Stimulated activated CD4-positive, alpha-beta T cell treated with anti-CD3 and anti-CD28 coated beads, Interleukin-12 subunit alpha, Interleukin-12 subunit beta, amount 100 ng/mL, for 4 hours (primary cell): ENCODE measurements at places on chromosomes 5 and 9.
A peak's percentile ranks its signal among the peaks of the same experiment; 100 is the strongest.

DNA sequence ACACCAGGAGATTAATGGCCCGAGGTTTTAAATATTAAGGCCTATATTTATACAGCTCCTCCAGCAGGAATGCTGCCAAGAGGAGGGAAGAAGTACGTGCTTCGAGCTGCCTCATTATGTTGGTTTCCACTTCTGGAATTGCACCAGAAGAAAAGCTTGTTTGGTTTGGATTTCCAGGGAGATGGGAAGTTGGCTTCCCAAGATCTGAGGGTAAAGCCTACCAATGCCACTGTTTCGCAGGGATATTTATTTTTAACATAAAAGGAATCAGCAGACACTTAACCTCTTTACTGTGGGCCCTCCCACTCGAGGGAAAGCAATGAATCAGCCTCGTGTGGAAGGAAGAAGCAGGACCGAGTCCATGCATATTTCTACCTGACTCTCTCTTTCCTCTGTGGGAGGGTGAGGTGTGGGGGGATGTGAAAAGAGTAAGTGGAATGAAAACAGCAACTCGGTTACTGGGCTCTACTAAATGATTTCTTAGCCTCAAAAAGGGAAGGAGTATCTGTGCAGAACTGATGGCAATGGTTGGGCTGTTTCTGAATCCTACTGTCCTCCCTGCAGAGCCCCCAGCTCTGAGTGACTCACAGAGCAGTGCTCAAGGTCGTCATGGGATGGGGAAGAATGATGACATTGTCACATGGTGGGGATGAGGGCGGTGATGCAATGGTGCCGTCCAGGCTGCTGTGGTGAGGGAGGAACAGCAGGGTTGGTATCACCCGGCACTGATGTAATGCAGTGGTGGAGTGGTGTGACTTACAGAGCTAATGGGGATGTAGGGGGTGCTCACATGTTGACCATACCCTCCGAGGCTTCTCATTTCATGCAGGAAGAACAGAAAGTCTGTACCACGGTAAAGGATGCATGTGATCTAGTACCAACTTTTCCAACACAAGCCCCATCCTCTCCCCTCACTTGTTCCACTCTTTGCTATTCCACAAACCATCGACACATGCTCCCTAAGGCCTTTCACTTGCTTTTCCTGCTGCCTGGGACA lies 215.0 kb upstream of the PANK3 start:
- no peak for DNase-seq

- no peak for DNase-seq
Observed at GRCh38 chr9:35845824-35846771, 17.1 kb downstream of the TMEM8B start.

DNA sequence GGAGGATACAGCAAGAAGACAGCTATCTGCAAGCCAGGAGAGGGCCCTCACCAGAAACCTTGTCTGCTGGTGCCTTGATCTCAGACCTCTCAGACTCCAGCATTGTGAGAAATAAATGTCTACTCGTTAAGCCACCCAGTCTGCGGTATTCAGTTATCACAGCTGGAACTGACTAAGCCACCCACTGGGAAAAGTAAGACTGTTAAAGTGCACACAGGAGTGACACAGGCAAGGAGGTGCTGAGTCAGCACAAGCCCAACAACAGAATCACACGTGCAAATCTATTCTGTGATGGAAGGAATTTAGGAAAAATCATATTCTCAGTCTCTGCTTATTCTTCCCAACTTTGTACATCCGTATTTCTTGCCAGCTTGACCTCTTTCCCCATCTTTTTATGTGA lies 200.0 kb downstream of the NR2F1-AS1 start:
- no peak for DNase-seq

DNA sequence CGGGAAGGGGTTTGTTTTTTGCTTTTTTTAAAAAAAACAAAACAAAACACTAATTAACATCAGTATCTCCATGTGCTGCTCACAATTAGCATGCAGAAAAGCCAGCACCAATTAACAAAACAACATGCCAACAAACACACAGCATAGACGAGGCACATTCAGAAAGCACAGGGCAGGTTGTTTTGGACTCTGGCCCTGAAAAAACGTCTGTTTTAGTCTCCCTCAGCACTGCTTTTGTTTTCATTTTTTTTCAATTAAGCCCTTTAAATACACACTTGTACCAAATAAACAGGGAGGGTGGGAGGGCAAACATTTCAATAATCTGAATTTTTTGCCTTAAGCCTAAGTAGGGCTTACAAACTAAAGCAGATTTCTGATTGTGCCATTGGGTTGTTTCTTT lies 309.6 kb downstream of the DTWD2 start:
- no peak for DNase-seq

DNA sequence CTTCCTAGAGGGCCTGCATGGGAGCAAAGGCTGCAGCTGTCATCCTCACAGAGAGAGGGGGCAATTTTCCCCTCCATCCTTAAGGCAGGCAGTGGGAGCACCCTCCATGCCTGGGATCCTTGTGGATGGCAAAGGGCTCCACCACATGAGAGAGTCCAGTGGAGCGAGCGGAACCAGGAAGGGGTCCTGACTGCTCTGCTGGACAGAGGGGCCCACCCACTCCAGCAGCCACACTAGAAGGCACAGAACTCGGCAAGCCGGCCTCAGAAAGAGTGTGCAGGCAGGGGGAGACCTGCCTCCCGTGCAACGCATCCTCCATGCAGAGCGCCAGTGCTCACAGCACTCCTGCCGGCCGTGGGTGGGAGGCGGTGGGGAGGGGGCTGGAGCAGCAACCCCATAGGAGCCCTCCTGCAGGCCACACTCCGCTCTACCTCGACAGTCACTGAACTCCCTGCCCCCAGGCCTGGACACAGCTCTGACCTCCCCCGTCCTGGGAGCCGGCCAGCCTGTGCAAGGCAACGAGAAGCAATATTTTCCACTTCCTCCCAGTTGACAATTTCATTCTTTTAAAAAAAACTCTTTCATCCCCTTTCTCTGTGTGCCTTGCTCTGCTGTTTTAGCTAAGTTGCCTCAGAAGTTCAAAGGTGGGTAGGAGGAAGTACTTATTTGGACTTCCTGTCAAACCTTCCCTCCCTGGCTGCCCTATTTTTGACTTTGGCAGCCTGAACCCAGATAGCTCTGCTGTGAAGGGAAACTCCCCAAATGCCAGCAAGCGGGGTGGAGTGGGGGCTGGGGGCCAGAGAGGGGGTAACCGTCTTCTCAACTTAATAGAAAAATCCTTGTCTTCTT lies 5.3 kb upstream of the LCP2 start:
- DNase-seq: peak; percentile 49

- DNase-seq: no peak
Observed at GRCh38 chr9:98913705-98914104, 30.0 kb upstream of the COL15A1 start.

GRCh38 chr9:100379862-100380261 lies 27.1 kb upstream of the TEX10 start:
- DNase-seq: no peak

DNA sequence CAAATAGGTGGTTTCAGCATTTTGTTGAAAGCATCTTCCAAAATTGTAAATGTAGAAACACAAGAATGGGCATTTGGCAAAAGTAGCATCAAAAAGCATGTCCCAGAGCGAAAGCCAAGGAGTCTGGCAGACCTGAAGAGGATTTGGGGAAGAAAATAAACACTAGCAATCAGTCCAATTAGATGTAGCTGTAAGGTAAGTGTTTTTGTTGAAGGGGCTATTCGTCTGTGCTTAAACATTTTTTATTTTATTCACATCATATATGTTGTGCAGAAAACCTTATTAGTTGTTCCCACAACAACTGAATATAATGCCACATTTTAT lies 954.1 kb upstream of the COX7C start:
- DNase-seq: no peak

GRCh38 chr9:113349066-113349444 lies 286 bp upstream of the BSPRY start:
- DNase-seq: no peak

GRCh38 chr5:14534773-14535172 lies 46.8 kb upstream of the OTULINL start:
- no peak for DNase-seq

DNA sequence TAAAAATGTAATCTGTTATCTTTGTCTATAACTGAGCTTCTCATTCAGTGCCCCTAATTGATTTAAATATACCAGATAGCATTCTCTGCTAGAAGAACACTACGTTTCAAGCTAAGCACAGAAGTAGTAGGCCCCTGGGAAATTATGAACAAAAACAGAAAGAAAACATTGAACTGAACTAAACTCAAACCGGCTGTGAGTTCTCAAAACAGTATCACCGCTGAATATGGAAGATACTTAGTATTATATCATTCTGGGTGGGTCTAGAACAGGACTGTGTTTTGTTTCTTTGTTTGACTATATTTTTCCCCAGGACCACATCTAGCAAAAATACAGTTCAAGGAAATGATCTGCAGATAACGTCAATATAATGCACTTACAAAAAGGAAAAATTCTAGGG lies 95.1 kb upstream of the HMHB1 start:
- DNase-seq: no peak

- DNase-seq: no peak
Observed at GRCh38 chr5:157283434-157283833, 17.5 kb downstream of the CYFIP2 start.

GRCh38 chr5:137619191-137619870 lies 116.6 kb downstream of the KLHL3 start:
- no peak for DNase-seq

DNA sequence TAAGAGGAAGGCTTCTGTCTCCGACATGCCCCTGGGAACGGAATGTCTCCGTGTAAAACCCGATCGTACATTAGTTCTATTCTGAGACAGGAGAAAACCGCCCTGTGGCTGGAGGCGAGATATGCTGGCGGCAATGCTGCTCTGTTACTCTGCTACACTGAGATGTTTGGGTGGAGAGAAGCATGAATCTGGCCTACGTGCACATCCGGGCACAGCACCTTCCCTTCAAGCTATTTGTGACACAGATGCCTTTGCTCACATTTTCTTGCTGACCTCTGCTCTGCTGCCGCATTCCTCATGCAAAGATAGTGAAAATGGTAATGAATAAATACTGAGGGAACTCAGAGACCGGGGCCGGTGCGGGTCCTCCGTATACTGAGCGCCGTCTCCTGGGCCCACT lies 2.2 kb upstream of the DPP7 start:
- no peak for DNase-seq

DNA sequence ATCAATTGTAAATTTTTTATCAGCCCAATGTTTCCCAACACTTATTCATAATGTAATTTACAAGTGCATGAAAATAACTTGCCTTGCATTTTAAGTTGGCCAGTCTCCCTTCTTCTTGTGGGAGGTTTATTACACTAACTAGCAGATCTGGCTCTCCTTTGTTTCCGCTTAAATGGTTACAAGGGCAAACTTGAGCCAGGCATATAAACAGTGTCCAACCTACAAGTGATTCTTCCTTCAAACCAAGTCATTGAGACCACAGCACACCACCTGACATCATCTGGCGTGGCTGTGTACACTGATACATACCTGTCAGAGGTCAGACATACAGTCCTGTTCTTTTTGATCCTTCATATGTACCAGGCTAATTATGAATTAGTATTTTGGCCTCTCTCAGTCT lies 80.1 kb downstream of the ALDH1A1 start:
- DNase-seq: no peak

GRCh38 chr9:4864234-4864661 lies 71.5 kb downstream of the RCL1 start:
- DNase-seq: no peak

- DNase-seq: no peak
Observed at GRCh38 chr9:81380504-81381359, 308.6 kb downstream of the TLE1 start.

- DNase-seq: no peak
Observed at GRCh38 chr9:114652776-114653555, 4.6 kb downstream of the TEX53 start.

- no peak for DNase-seq
Observed at GRCh38 chr5:5632678-5633077, 210.2 kb downstream of the ICE1 start.

DNA sequence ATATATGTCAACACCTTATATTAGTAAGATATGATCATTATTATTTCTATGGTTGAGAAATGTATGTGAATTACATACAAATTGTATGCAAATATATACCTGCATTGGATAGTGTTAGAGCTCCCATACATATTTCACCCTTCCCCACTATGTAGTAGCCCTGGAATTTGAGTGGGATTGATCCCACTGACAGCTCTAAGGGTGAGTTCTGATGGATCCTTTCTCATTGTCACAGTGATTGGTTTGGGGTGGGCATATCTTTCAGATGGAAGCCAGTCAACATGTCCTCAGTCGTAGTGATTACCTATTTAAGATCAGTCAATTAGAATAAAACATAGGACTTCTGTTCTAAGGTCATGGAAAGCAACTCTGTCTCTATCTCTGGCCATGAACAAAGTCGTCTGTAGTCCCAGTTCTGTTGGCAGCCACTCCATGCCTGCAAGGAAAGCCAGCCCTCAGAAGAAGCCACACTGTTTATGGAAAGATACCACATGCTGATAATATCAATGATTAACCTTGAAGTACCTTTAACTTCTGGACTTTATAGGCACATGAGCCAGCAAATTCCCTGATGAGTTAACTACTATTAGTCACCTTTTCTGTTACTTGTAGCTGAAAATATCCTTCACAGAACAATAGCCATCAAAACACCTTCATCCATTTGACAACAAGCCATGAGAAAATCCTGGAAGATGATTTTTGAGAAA lies 5.1 kb upstream of the CCDC192 start:
- no peak for DNase-seq

DNA sequence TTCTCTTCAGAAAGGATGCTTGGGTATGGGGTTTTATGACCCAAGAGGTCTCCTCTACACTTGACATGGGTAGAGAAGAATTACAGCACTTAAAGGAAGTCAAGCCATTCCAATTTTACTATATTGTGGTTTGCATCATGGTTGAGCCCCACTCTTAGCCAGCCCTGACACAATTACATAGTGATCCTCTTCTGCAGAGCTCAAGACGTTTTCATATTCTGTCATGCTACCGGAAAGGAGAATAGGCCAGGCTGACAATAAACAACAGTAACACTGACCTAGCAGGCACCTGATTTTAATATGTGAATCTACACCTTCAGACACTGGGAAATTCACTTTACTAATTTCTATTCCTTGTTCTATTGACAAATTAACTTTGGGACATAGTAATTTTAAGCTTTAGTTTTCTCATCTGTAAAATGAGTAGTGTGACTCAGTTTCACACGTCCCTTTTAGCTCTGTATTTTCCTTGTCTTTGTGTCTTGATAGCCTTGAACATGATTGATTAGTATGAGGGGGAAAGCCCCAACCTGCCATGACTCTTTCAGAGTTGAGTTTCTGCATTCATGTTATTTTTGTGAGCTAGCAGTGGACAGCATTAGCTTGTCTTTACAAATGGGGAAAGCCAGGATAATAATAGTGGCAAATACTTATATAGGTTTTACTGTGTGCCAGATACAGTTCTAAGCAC lies 83.8 kb downstream of the SV2C start:
- no peak for DNase-seq

DNA sequence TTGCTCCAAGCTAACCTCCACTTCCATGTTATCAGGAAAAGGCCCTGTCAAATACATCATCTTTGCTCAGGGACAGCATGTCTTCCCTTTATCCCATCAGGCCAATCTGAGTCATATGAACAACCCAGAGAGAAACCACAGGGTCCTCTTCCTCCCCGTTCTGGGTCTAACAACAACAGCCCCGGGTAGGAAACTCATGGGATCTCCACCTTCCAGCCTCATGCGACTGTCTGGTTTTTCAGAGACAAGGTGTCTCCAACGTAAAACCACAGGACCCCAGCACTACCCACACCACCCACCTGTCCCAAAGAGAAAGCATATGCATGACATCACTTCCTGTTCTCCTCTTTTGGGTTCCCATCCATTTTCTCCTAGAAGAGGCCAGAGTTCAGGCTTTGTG lies 217.9 kb downstream of the ENC1 start:
- DNase-seq: no peak
